Psoas muscle (tissue), 8 donors: ENCODE measurements at places on chromosomes 7 and 10. TPM values are rescaled to one million over a fixed set of nuclear protein-coding genes. Genes with fewer than 3 reads are reported as not detected.

FLNC gene
- 1,658 TPM for polyA plus RNA-seq

NXPH1 gene
- not detected for polyA plus RNA-seq

MORN4 gene
- polyA plus RNA-seq, result 3.9 TPM

PNLIPRP1 gene
- not detected for polyA plus RNA-seq

CACNA2D1 gene
- polyA plus RNA-seq, result 10.2 TPM

TFEC gene
- 0.23 TPM for polyA plus RNA-seq

GIMAP8 gene
- polyA plus RNA-seq, result 7.8 TPM

OR9A4 gene
- 0.03 TPM for polyA plus RNA-seq

GRCh38 chr10:9311702-9312499 is 1257.4 kb downstream of the GATA3 start:
- DNase-seq, result no peak

- no peak for DNase-seq
Measured at GRCh38 chr10:60430017-60430416, 40.3 kb upstream of the ANK3 start.

DNA sequence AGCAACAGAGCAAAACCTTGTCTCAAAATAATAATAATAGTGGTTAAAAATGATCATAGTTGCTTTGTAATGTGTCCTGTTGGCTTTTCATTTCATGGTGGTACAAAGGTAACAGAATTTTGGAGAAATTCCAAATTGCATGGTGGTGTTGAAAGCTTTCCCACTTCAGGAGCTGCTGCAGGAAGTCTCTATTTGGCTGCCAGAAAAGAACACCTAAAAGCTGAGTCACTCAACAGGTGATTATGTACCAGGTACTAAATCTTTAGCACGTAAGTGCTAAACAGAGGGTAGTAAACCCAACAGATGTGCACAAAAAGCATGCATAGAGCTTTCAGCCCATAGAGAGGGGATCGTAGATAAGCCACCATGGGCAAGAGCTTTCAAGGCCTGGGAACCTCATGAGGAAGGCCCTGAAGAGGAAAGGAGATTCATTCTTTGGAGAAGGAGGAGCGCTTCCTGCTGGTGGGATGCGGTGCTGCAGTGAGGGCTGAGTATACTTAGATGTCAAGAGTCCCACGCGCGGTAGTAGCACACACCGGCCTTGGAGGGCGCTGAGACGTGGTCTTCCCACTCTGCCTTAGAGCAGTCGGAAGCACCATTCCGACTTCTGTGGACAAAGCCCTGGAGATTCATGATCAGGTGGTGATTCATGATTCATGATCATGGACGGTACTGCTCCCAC is 118.7 kb downstream of the RALA start:
- no peak for DNase-seq

DNA sequence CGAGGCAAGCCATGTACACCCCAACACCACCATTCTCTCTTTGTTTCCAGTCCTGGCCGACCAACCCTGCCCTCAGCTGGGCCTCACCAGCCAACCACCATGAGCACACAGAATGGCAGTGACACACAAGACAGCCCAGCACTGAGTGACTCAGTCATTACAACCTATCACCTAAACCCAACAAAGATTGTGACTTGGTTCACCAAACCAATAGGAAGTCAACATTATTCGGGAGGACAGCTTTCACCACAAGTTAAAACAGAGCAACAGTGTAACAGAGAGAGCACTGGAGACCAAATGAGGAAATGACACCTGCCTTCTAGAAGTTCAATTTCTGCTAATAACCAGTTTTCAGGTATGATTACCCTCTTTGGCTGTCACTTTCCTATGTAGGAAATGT is 72.1 kb downstream of the DNMBP start:
- DNase-seq, result no peak

DNA sequence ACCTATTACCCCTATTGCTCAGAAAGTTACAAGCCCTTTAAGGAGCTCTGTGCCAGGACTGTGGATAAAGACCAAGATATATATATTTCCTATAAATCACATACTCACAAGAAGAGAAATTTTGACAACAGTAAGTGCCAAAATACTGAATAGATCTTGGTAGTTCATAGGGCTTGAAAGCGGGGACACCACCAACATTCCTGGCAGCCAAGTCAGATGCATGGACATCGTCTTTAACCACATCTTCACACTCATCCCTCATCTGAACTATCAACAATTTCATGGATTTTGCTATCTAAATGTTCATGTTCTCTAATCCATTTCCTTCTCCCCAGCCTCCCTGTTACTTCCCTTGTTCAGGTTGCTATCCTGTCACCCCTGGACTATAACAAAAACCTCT is 67.5 kb upstream of the LRRC17 start:
- DNase-seq, result no peak

DNA sequence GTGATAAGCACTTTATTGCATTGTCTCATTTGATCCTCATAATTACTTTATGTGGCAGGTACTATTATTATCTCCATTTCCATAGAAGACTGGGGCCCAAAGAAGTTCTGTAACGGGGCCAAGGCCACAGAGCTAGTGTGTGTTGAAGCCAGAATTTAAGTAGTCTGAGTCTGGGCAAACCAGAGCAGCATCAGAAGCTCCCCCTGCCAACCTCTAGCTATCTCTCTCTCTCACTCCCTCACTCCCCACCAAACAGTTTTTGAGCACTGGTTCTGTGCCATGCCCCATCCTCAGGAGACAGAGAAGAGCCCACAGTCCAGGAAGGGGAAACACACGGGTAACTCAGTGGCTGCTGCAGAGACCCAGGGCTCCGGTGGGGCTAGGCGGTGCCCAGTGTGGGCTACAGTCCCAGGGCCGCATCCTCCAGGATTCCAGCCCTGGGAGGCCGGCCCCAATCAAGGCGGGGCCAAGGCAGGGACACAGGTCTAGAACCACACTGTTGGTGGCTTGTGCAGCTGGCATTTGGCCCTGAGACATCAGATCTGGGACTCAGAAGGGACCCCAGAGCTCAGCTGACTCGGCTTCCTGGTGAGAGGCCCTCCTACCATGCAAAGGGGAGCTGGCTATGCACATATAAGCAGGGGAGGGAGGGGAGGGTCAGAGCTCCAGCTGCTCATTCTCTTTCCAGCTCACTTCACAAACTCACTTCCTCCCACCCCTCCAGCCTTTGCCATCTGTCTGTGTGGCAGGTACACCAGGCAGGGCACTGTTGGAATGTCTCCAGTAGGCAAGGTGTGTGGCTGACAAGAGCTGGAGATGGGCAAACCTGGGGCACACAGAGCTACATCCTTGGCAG is 34.4 kb downstream of the COL13A1 start:
- DNase-seq, result no peak

GRCh38 chr7:29274146-29275017 is 79.8 kb downstream of the CHN2 start:
- no peak for DNase-seq

- no peak for DNase-seq
Measured at GRCh38 chr7:99831595-99831994, 3.8 kb downstream of the CYP3A43 start.

- no peak for DNase-seq
Measured at GRCh38 chr7:75850235-75850634, 28.6 kb upstream of the RHBDD2 start.

GRCh38 chr7:40599836-40600235 is 465.0 kb downstream of the SUGCT start:
- DNase-seq, result no peak

DNA sequence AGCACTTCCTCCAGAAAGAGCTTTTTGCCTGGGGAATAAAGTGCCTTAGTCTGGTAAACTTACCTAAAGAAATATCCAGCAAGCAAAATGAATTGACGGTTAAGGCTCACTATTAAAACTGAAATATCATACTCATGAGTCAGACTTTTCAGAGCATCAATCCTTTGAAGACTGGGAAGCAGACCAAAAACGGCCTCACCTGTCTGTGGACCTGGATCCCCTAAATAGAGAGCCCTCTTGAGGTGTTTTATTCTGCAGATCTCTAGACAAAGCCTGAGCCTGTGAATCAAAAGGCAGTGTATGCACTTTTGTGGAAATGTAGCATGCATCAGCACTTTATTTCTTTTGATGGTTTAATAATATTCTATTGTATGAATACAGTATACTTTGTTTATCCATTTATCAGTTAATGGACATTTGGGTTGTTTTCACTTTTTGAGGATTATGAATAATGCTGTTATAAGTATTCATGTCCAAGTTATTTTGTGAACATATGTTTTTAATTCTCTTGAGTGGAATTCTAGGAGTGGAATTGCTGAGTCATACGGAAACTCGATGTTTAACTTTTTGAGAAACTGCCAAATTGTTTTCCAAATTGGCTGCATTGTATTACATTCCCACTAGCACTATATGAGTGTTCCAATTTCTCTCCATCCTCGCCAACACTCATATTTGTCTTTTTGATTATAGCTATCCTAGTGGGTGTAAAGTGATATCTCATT is 449.0 kb upstream of the IGFBP3 start:
- DNase-seq, result no peak

- no peak for DNase-seq
Measured at GRCh38 chr7:90530263-90530662, 60.8 kb downstream of the PTTG1IP2 start.

GRCh38 chr10:3645406-3645805 is 139.6 kb downstream of the KLF6 start:
- no peak for DNase-seq

GRCh38 chr10:93062514-93063143 is 2.0 kb downstream of the CYP26C1 start:
- no peak for DNase-seq

DNA sequence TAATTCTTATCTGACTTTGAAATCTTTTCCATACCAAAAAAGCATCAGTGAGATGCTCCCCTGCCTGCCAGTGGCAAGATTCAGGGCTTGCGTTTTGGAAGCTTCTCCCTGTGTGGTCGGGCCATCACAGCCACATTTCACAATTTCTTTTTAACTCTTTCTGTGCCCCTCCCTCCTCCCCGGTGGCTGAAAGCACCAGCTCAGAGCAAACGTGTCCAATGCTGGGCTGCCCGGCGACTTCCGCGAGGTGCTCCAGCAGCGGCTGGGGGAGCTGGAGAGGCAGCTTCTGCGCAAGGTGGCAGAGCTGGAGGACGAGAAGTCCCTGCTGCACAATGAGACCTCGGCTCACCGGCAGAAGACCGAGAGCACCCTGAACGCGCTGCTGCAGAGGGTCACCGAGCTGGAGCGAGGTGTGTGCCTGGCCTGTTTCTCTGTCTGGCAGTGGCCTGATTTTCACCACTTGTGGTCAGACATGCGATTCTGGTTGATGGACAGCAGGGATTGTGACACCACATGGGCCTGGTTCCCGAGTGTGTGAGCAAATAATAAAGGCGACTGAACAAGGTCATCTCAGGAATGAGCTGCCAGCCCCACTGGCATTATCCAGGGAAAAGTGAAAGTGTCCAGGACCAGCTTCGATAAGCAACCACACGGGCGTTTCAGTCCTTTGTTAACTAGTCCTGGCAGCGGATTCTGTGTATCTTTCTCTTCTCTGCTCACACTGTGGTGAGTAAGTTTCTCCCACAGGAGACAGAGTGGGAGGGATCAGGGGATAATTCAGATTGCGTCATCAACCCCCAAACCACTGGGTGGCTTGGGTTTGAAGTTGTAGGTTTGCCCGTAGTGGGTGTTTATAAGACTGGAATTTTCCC is 2.6 kb downstream of the NPTX2 start:
- DNase-seq, result no peak

GRCh38 chr10:19302117-19302516 is 253.5 kb downstream of the MALRD1 start:
- no peak for DNase-seq

DNA sequence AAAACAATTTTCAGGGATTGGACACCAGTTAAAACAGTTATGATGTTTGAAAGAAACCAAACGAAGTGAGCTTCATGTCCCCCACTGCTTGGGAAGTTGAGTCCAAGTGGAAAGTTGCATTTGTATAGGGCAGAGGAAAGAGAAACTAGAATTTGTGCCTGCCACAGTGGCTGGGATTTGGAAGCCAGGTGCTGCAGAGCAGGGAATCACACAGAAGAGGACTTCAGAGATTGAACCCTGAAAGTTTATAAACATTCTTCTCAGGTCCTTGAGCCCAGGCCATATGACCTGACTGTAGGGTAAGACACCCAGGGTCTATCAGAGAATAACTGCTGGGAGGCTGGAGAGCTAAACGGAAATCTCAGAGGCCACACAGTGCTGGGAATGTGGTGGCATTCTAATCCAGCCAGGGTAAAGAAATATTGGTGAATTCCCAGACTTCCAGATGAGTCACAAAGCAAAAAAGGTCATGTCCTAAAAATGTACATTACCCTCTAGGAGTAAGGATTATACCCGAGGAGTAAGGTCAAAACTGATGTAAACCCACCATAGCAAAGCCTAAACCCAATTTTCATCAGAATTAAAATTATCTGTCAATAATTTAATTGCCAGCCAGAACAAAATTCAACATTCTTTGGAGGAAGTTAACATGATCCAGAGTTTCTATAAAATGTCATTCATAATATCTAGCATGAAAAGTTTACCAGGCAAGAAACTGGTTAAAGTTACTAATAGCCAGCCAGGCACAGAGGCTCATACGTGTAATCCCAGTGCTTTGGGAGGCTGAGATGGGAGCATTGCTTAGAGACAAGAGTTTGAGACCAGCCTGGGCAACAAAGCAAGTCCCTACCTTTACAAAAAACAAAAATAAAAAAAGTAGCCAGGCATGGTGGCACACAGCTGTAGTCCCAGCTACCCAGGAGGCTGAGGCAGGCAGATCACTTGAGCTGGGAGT is 31.2 kb downstream of the TOMM7 start:
- DNase-seq, result no peak

GRCh38 chr10:29007748-29008610 is 280.9 kb upstream of the LYZL1 start:
- no peak for DNase-seq

DNA sequence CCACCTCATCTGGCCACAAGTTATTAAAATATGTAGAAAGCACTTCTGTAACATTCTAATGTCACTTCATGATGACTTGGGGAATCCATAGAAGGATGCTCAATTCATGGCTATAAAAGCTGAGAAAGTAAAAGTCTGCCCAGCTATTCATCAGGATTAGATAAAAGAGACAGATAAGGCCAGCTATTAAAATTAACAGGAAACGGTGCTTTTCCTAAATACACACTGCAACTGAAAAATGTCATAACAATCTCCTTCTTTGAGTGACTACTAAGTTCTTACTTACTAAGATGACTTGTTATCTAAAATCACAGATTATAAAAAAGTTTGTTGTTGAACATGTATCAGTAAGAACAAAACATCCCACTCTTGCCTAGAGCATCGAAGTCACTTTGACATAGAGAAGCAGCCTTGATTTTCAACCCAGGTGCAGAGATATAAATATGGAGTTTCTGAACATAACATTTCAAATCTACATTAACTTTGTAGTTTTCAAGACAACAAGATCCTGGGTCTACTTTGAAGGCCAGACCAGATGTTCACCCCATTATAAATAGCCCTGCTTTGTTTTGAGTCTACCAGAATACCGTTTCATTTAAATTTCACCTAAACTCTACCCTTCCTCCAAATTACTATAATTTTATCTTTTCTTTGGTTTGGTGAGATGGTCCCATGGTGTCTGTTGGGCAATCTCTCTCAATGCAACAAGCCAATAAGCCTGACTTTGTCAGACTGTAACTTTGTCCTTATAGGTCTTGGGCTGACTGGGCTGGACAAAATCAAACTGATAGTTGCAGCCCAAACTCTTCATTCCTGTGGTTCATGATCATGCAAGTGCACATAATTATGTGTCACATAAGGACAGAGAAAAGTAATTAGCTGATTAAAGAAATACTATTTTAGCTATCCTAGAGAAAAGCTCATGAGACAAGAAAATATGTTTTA is 24.0 kb downstream of the HYCC1 start:
- DNase-seq, result no peak
